Stimulated activated CD4-positive, alpha-beta T cell treated with anti-CD3 and anti-CD28 coated beads, Interleukin-15, amount 100 ng/mL, for 48 hours (primary cell): ENCODE measurements at places on chromosomes 5 and 9.

DNA sequence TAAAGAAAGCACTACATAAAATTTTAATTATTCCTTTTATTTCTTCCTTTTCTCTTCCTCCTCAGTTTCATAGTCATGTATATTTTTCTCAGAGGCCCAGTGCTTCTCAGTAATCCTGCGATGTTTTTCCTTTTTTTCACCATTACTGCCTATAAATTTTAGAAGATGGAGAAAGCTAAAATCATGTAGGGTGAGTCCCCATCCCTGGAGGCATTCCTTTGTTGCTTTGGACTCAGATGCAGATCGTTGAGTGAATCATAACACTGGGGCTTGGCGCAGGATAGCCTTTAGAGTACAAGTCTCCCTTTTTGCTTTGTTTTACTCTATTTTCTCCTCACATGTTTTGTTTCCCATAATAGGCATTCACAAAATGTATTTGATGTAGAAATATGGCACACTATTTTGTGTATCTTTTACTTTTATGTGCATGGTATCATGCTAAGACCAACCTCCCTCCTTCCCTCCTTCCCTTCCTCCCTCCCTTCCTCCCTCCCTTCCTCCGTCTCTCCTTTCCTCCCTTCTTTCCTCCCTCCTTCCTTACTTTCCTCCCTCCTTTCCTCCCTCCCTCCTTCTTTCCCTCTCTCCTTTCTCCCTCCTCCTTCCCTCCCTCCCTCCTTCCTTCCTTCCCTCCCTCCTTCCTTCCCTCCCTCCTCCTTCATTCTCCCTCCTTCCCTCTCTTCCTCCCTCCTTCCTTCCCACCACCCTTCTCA, 72.4 kb downstream of the NUDT12 start:
- no peak for DNase-seq

DNA sequence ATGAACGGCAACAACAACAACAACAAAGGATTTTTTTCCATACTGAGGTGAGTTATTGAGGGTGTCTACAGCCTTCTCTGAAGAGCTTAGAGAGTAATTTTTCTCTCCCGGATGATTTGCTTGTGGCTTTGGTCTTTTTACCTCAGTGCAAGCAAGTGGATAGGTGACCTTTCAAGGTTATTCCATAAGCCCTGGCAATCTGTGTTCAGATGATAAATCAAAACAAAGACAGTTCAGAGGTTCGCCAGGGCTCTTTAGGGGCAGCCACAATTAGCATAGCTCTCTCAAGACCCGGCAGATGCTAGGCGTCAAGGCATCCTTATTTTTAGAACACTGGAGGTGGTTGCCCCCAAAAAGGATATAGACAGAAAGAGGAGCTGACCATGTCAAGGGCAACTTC, 417.9 kb upstream of the C9orf72 start:
- no peak for DNase-seq

DNA sequence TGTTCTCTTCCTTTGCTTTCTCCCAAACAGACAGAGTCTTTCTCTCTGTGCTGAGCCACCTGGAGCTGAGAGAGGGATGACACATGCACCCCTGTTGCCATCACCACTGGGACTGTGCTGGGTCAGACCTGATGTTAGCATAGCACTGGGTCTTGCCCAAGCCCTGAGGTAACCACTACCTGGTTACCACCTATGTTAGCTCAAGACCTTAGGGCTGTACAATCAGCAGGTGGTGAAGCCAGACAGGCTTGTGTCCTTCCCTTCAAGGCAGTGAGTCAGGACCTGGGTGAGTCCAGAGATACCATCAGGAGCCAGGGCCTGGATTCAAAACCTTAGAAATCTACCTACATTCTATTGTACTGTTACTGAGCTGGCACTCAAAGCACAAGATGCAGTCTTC, 32.1 kb downstream of the FST start:
- no peak for DNase-seq

DNA sequence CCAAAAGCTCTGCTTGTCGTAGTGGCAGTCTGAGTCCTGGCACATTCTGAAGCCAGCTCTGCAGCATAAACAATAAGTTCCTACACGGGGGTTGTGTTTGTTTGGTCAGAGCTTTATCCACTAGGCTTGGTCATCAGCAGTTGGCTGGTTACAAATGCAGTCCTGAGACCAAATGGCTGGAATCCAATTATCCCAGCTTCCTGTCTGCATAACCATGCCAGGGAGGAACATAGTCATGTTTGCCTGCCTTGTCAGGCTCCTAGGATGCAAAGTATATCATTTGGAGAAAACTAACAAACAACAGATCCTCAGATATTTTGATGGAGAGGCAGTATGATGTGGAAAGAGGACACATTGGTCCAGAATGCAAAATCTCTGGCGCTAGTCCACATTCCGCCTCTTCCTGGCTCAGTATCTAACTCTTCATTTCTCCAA, 85.8 kb downstream of the FBXO38 start:
- DNase-seq: no peak

DNA sequence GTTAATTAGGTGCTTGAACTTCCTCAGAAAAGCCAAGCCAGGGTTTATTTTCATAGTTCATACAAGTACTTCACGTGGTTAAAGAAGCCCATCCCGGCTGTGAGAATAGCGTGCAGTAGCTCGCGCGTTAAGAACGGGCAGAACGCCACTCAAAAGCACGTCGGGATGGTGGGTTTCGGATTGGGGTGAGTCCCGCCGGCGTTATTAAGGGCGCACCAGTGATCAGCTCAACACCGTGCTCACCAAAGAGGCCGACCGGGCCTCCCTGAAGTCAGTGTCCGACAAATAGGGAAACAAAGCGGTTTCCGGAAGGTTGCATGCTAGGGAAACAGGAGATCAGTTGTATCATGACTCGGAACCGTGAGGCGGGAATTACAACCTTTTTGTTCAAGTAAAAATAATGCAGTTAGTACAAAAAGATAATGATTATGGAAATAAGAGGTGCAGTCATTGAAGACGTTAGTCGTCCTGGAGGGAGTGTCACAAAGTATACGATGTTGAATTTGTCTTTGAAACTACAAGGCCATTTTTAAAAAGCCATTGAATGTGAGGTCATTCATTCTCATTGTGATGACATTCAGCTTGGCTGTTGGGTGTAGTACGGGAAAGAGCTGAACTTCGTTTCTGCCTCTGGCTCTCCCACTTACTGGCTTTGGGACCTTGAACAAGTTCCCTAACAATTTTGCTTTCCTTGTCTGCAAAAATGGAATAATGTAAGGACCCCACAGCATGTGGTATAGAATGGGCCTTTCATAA, 992 bp downstream of the SETD9 start:
- peak; percentile 22 for DNase-seq

GRCh38 chr5:158699298-158699880, 400.3 kb downstream of the EBF1 start:
- DNase-seq: no peak

DNA sequence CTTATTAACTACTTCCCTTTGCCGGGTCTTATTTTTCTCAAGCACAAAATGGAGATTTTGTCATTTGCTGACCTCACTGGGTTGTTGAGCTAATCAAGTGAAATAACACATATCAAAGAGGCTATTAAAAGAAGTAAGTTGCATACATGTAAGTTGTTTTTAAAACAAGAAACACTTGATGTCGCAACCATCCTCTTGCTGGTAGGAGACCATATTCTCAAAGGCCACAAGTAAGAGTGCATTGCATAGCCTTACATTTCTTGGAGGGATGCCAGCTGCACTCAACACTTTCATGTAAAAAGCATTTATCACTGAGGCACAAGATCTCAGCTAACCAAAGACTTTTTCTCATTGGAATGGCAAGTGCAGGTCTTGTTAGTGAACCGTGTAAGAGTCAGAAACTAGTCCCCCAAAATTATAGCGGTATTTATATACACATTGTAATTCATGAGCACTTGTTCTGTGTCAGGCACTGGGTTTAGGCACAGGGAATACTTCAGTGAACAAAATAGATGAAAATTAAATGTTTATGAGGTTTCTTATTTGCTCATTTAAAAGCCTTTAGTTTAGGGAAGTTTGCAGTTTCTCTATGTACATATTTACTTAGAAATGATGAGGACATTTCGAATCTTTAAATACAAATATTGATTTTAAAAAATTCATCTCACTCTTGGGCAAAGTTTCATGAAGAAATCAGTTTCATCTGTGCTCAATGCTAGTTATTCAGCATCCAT, 72.0 kb downstream of the ZFAND5 start:
- DNase-seq: no peak

DNA sequence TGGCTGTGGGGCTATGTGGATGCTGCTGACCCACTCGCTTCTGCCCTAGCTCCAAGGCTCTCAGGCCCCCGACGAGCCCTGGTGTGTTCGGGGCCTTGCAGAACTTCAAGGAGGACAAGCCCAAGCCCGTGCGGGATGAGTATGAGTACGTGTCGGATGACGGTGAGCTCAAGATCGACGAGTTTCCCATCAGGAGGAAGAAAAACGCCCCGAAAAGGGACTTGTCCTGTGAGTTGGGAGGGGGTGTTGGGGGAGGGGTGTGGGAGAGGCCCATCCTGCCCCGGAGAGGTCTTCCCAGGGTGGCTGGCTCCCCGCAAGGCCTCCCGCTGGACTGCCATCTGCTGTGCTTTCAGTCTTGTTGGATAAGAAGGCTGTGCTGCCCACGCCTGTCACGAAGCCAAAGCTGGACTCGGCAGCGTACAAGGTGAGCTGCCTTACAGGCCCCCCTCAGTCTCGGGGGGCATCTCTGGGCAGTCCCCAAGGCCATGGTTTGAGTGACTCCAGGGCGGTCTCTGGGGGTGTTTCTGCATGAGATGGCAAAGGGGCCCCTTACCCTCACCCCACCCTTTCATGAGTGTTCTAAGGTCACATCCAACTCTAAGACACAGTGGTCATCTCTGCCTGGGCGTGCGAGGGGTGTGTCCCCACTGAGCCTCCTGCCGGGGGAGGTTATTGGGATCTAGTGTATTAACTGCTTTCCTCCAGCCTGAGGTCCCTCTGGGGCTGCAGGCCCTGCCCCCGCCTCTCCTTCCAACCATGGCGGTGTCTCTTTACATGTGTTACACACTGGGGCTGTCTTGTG, 89.5 kb downstream of the PHF2 start:
- no peak for DNase-seq

DNA sequence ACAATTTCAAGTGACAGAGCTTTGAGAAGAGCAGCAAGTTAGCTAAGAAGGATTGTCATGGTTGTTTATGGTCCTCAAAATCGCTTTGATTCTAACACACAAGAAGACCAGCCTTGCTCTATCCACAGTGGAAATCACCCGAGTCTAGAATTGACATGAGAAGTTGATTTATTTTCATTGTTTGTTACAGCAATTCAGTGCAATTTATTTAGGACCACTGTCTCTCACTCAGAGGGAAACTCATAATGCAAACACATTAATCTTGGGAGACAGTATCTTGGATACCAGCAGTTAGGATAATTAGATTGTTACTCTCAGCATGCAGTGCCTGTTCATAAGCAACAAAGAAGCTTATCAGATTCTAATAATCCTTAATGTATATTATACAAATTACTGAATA, 498.9 kb downstream of the NTRK2 start:
- no peak for DNase-seq

- DNase-seq: no peak
Measured at GRCh38 chr5:156208271-156208670, 118.7 kb upstream of the SGCD start.

DNA sequence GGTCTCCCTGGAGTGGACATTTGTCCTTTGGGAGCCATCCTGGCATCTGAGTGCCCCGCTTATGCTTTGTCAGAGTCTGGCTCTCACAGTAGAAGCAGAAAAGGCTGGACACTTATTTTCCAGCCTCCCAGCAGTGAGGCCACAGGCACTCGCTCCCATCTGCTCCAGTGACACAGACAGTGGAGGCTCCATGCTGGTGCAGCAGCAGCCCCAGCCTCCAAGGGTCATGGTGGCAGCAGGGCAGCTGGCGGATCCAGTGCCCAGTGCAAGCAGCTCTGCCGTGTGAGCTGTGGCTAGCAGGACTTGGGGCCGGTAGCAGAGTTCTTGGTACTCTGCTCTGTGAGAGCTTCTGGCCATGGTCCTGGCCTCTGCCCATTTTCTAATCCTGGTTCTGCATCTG, 157.3 kb upstream of the ALDH1B1 start:
- no peak for DNase-seq

DNA sequence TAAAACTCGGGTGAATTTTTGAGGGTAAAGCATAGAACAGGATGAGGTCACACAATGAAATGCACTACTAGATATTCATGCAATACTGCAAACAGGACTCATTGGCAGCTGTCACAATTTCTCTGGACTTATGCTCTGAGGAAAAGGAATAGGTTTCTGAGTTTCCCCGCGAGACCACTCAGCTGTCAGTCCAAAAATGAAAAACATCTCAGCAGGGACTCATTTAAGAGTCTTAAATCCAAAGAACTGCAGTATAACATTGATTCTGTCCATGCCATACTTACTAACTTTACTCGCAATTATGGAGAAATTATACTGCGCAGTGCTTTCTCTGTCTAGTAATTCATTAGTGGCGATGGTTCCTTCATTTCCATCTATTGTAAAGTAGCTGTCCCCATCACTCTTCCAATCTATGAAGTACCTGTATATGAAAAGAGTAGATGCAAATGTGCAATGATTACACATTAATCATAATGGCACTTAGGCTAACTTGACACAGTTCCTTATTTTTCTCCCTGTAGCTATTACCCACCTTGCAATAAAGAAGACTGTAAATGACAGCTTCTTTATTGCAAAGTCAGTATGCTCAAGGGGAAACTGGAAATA, 1070.0 kb downstream of the CDH12 start:
- DNase-seq: no peak

GRCh38 chr5:181133610-181134231, 2.8 kb upstream of the OR2V1 start:
- no peak for DNase-seq

GRCh38 chr5:135232958-135233357, 166.1 kb downstream of the MACROH2A1 start:
- no peak for DNase-seq

DNA sequence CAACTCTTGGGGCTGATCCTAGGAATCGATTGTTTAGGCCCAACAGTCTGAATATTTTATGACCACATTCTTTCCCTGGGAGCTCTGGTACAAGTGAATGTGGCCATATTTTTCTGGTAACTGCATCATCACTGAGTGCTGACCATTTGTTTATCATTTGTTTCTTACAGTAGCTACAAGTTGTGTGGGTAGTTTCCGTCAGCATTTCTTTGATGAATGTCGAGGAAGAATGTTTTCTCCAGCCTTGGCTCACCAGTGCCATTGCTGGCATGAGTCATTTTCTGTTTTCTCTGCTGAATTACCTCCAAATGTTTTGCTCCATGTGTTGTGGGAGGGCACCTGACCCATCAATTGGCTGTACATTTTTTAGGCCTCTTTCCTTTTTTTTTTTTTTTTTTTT, 14.1 kb upstream of the CARD19 start:
- DNase-seq: no peak

- DNase-seq: peak; percentile 39
Measured at GRCh38 chr5:76401801-76402250, 1.3 kb upstream of the IQGAP2 start.

DNA sequence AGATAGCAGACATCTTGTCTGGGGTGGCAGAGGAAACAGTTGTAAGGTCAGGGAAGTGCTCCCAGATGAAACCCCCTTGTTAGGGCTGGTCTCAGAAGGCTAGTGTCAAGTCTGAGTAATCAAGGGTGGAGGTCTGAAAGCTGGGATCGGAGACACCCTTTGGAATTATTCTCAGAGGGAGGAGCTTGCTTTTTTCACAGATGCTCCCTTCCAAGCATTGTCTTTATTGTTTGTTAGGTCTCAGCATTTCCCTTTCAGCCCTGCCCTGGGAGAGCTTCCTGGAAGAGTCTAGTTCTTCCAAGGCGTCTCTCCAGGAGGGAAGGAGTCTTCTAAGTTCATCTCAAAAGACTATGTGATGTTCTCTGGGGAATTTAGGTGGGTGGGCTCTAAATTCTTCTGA, 3.2 kb downstream of the TEK start:
- no peak for DNase-seq
